ENCODE measurements at places on chromosomes 6 and 20.

DNA sequence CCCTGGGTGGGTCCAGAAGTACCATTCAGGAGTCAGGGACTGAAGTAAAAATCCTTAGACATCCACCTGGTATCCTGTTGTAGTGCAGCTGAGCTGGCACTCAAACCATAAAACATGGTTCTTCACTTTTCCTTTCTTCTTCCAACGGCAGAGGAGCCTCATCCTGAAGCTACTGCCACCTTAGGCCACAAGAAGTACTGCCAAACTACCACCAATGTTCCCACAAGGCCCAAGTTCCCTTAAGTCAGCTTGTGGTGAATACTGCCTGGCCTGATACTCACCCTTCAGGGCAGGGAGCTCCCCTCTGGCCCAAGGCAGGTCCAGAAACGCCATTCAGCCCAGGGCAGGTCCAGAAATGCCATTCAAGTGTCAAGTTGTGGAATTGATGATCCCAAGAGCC, 1053.4 kb upstream of the CITED2 start:
- DNase-seq = no peak

DNA sequence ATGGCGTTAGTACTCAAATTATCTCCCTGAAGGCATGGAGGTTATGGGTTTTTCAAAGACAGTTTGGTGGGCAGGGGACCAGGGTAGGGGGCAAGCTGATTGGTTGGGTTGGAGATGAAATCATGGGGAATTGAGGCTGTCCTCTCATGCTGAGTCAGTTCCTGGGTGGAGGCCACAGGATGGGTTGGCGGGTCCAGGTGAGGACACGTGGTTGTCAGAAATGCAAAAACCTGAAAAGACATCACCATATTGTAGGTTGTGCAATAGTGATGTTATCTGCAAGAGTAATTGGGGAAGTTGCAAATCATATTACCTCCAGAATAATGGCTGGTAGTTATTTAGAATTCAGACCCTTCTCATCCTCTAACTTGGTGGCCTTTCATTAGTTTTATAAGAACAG, 30.1 kb downstream of the GPX6 start:
- no peak for DNase-seq

GRCh38 chr6:148534871-148535270, 192.2 kb downstream of the SASH1 start:
- no peak for DNase-seq

DNA sequence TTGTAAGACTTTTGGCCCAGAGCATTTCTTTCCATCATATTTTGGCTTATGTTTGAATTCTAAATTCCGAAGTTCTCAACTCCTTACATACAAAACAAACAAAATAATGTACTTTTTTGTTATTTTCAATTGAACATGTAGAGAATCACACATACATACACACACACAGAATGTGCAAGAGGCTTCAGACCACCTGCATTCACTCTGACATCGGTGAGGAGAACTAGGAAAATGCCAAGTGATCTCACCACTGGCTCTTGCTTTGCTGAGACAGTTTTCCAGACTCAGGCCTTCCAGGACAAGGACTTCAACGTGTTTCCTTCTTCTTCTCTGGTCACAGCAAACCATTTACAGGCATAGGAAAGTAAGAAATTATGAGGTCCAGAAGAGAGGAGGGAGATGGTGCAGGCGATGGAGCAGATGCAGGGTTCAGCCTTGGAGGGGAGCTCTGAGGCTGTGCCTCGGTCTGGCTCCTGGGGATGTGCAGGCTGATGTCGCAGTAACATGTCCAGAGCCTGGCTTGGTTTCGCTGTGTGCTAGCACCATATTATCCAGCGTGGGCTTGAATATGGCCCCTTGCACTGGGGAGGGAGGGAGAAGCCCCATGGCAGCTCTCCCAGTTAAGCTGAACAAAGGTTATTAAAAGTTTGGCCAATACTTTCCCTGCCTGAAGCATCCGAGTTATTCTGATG, 93.4 kb downstream of the DACT2 start:
- no peak for DNase-seq

DNA sequence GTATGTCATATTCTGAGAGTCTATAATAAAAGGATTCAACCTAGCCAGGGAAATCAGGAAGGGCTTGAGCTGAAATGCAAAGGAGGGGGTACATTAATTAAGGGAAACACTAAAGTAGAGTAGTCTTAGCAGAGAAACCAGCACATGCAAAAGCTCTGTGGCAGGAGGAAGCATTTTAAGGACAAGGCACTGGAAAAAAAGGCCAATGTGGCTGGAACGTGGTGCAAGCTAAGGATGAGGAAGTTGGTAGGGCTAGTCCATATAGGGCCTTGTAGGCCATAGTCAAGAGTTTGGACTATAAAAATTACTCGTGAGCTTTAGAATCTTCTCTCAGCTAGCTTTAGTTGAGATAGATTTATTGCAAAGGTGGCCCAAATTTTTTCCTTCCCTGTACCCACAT, 75.2 kb upstream of the TOP1 start:
- no peak for DNase-seq
